SJSA1 (cell line): ENCODE measurements at places on chromosomes 6 and 20. TPM values are rescaled to one million over a fixed set of nuclear protein-coding genes. Genes with fewer than 3 reads are reported as not detected.

Gene MED23
- 23.9 and 32.2 TPM in 2 replicates for total RNA-seq

GRCh38 chr20:13061381-13061780 is 52.6 kb downstream of the SPTLC3 start:
- no peak overlapping the region for H3K4me3 ChIP-seq
- H3K4me1 ChIP-seq: 0 out of 2 replicates have a peak, but pooled peaks cover 4% of the 10 kb centered on the region
- no peaks in the 10 kb centered on the region for H3K27me3 ChIP-seq
- no peak for DNase-seq

- no peaks in the 10 kb centered on the region for H3K36me3 ChIP-seq
- H3K27me3 ChIP-seq: peaks cover 3% of the 10 kb centered on the region
- no peaks in the 10 kb centered on the region for H3K4me1 ChIP-seq
- no peak for DNase-seq
- no peak overlapping the region for H3K4me3 ChIP-seq
Observed at GRCh38 chr20:17443131-17443858, 87.9 kb downstream of the BFSP1 start.

DNA sequence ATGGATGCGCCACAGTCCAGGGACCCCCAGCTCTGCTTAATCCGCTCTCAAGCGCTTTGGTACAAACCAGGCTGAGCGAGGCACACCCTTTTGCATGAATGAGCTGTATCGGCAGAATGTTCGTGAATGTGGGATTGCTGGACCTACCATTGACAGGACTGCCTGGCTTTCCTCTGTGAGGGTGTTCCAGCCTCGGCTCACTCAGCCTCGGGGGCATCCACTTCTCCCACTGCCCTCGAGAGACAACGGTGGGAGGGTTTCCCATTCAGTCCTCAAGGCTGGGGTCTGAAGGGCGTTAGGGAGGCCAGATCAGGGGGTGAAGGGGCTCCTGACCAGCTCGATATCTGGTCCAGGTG is 17.4 kb downstream of the MDFI start:
- H3K27me3 ChIP-seq: no peaks in the 10 kb centered on the region
- no peak for DNase-seq
- no peaks in the 10 kb centered on the region for H3K36me3 ChIP-seq
- no peak overlapping the region for H3K4me3 ChIP-seq
- H3K27ac ChIP-seq: no peak overlapping the region

Gene PTGIS
- not detected in 2 replicates for total RNA-seq

DNA sequence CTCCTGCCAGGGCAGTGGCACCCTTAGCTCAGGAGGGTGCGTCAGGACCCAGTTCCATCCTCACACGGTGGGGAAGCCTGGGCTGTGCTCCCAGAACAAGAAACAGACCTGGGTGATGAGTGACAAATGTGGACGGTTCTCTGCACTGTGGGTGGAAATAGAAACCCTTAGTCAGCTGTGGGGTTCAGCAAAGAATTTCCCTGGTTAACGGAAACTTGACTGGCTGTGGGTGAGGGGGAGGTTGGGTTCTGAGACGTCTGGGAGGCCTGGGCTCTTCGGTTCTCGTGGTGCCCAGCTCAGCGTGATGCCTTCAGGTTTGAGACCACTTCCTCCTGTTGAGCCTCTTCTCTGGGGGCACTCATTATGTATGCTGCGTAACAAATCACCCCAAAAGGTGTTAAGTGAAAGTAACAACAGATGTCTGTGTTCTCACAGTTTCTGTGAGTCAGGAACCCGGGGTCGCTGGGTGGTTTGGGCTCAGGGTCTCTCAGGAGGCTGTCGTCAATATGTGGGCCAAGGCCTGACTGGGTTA is 53.1 kb upstream of the FAM83D start:
- DNase-seq: no peak
- H3K27ac ChIP-seq: no peak overlapping the region
- H3K4me3 ChIP-seq: no peak overlapping the region
- peaks cover 40% of the 10 kb centered on the region for H3K27me3 ChIP-seq
- H3K36me3 ChIP-seq: no peaks in the 10 kb centered on the region
- H3K4me1 ChIP-seq: no peaks in the 10 kb centered on the region

- H3K4me3 ChIP-seq: no peak overlapping the region
- no peak overlapping the region for H3K27ac ChIP-seq
- no peaks in the 10 kb centered on the region for H3K27me3 ChIP-seq
Observed at GRCh38 chr6:102149191-102149590, 755.7 kb downstream of the GRIK2 start.

- no peaks in the 10 kb centered on the region for H3K27me3 ChIP-seq
- H3K27ac ChIP-seq: no peak overlapping the region
- H3K4me3 ChIP-seq: no peak overlapping the region
- no peak for DNase-seq
- no peaks in the 10 kb centered on the region for H3K4me1 ChIP-seq
Observed at GRCh38 chr6:47741807-47742206, 40.0 kb upstream of the OPN5 start.

Gene NT5E
- 37.3 and 51.2 TPM in 2 replicates for total RNA-seq

- H3K4me3 ChIP-seq: no peak overlapping the region
- H3K27me3 ChIP-seq: no peaks in the 10 kb centered on the region
- H3K27ac ChIP-seq: no peak overlapping the region
- H3K36me3 ChIP-seq: no peaks in the 10 kb centered on the region
- peaks cover 5% of the 10 kb centered on the region; the same call in 1 of the 2 replicates for H3K4me1 ChIP-seq
- no peak for DNase-seq
Observed at GRCh38 chr20:11838076-11838636, 79.5 kb upstream of the BTBD3 start.

DNA sequence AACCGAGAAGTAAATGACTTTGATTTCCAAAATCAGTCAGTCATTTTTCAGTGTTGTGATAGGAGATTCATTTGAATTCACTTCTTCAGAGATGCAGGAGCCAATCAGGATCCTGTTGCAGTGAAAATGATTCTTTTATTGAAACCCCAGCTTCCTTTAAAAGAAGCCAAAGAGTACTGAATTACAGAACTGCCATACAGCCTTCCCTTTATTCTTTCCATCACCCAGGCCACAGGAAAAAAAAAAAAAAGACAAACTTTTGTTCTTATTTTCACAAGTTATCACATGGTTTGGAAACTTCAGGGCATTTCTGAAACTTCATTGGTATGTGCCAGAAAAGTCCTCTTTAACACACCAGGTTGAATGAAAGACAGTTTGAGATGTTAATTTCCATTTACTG is 1.8 kb upstream of the CARMIL1 start:
- no peaks in the 10 kb centered on the region for H3K27me3 ChIP-seq
- H3K4me1 ChIP-seq: peaks cover 24% of the 10 kb centered on the region
- no peak overlapping the region for H3K27ac ChIP-seq

Gene NTSR1
- total RNA-seq: not detected in 2 replicates

Gene HSP90AB1
- total RNA-seq: 1,415 and 1,548 TPM in 2 replicates

DNA sequence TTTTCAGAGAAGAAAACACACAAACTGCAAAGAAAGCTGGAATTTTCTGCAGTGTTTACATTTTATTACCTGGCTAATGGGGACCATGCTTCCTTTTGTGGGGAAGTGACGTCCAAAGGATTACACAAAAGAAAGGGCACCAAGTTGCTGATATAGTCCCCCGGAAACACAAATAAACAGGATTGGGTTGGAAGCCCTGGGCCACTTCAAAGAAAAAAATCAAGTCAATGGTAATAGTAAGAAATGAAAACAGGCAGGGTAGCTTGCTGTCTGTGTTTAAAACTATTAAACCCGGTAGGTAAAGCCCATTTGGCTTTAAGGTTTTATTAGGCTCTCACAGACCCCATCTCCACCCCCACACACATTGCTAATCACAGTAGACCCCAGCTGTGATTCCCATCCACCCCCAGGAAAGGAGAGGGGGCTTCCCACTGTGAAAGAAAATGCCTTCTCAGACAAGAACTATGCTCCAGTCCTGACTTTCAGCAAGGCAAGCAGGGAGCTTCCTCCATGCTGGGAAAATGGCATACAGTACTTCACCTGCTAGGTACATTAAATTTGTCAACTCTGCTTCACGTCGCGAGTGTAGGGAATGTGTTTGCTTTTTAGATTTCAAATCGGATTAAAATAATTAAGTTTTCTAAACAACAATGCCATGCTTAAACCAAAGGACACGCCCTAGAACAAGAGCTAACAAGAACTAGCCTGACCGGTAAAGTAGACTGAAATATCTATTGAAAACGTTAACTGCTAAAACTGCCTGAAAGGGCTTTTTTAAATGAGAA is 1.1 kb downstream of the PERP start:
- peaks cover 8% of the 10 kb centered on the region for H3K36me3 ChIP-seq
- DNase-seq: peak; percentile 29
- H3K4me1 ChIP-seq: peaks cover 12% of the 10 kb centered on the region
- H3K27me3 ChIP-seq: no peaks in the 10 kb centered on the region

DNA sequence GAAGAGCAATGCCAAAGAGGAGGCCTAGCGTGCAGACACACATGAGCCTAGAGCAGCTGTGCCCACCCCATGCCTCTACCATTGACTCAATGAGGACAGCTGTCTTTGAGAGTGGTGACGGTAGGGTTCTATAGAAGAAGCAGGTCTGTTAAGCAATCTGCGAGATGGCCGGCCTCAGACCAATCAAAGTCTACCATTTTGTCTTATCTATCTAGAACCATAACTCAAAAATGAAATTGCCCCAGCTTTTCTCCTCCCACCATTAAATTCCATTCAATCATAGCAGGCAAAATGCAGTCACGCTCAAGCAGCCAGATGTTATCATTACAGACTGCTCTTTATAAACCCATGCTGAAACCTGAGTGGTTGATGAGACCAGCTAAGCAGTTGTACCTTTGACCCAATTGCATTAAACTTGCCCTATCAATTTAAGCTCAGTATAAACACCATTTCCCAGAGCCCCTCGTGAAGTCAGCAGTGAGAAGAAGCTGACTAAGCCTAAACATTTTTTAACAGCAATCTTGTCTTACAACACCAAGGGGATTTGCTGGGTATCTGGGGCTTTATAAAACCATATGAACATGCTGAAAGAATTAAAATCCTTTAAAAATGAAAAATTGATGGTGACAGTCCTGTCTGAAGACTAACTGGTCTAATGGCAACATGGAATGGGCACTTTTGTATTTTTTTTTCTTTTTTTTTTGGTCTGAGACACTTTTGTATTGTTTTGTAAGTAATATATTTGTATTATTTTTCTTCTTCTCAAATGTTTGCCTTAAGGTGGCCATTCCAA is 57.5 kb downstream of the FOXC1 start:
- H3K4me3 ChIP-seq: no peak overlapping the region
- no peaks in the 10 kb centered on the region for H3K36me3 ChIP-seq
- no peaks in the 10 kb centered on the region for H3K27me3 ChIP-seq
- H3K4me1 ChIP-seq: peaks cover 15% of the 10 kb centered on the region
- no peak overlapping the region for H3K27ac ChIP-seq

Gene MMP24
- total RNA-seq: 0.50 and 0.71 TPM in 2 replicates

Gene FKBP1C
- total RNA-seq: 0.09 and 0.37 TPM in 2 replicates

DNA sequence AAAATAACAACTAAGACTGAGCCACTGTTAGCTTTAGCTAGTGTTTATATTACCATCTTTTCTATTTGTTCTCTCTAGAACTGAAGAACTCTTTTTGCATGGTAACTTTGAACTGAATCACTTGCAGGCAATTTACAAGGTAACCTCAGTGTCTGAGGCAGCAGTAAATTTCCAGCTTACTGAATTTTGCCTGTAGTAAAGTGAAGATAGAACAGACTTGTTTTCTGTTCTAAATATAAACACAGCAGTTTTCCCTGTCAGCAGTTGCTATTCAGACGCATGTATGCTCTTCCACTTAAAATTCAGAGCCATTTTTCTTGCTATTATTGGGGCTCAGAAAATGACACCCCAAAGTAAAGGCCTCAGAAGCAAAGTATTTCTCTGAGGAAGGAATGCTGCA is 974.0 kb upstream of the GJE1 start:
- H3K4me3 ChIP-seq: no peak overlapping the region
- no peak for DNase-seq
- no peaks in the 10 kb centered on the region for H3K27me3 ChIP-seq

- no peak overlapping the region for H3K4me3 ChIP-seq
- no peaks in the 10 kb centered on the region for H3K27me3 ChIP-seq
- DNase-seq: no peak
- 0 out of 2 replicates have a peak, but pooled peaks cover 3% of the 10 kb centered on the region for H3K36me3 ChIP-seq
- no peak overlapping the region for H3K27ac ChIP-seq
Observed at GRCh38 chr6:34301408-34301807, 52.6 kb upstream of the SMIM29 start.

Gene FOXP4
- total RNA-seq: 3.9 and 5.1 TPM in 2 replicates

DNA sequence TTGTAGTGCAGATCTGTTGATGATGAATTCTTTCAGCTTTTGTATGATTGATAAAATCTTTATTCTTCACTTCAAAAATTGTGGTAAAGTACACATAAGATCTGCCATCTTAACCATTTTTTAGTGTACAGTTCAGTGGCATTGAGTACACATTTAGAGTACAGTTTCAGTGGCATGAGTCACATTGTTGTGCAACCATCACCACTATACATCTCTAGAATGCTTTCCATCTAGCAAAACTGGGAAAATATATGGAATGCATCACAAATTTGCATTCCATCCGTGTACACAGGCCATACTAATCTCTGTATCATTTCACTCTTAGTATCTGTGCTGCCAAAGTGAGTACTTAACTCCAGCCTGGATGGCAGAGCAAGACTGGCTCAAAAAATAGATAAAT is 28.7 kb downstream of the SIRPD start:
- no peaks in the 10 kb centered on the region for H3K36me3 ChIP-seq
- no peak for DNase-seq
- no peak overlapping the region for H3K27ac ChIP-seq
- peaks cover 9% of the 10 kb centered on the region; the same call in 1 of the 2 replicates for H3K27me3 ChIP-seq
- H3K4me3 ChIP-seq: no peak overlapping the region
- H3K4me1 ChIP-seq: no peaks in the 10 kb centered on the region

DNA sequence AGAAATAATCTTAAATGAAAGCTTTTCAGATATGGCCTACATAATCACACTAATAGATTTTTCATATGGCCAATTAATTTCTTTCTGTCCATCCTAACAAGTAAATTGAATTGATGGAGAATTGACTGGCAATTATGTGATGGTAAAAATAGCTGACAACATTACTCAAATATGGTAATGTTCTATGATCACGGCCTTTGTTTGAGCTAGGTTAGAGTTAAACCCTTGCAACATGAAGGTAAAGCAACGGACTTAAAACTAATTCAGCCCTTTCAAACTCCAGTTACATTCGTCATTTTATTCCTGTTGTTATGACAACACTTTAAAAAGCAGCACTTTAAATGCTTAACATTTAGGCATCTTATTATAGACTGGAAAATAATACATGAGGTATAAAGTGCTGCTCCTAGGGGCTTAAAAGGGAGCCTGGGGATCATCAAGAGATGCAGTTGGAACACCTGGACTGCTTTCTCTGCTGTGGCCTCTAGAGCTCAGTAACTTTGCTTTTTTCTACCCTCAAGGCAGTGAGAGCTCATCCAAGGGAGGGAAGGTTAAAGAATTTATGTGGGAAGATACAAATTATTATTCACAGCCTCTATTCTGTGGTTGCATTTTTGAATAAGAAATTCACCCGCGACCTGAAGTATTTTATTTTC is 46.9 kb downstream of the RIPOR2 start:
- 0 out of 2 replicates have a peak, but pooled peaks cover 5% of the 10 kb centered on the region for H3K4me1 ChIP-seq
- DNase-seq: no peak
- no peak overlapping the region for H3K4me3 ChIP-seq
- no peaks in the 10 kb centered on the region for H3K36me3 ChIP-seq

DNA sequence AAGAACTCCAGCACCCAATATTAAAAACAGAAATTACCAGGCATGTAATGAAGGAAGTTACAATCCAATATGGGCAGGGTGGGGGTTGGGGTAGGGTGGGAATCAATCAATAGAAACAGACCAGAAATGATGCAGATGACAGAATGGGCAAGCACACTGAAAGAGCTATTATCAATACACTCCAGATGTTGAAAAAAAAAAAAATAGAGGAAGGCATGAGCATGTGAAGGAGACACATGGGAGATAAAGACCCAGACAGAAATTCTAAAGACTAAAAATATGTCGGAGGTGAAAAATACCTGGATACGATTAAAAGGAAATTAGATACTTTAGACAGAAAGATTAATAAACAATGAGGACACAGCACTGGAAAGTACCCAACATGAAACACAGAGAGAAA is 19.1 kb upstream of the ZC3H12D start:
- no peak overlapping the region for H3K4me3 ChIP-seq
- no peak overlapping the region for H3K27ac ChIP-seq
- peaks cover 6% of the 10 kb centered on the region for H3K4me1 ChIP-seq
